Stimulated activated CD4-positive, alpha-beta T cell treated with anti-CD3 and anti-CD28 coated beads, TNF-alpha, amount 100 ng/mL, for 4 hours (primary cell): ENCODE measurements at places on chromosomes 6 and 20.

GRCh38 chr6:11467364-11467763 is 70.2 kb upstream of the TMEM170B start:
- DNase-seq: no peak

DNA sequence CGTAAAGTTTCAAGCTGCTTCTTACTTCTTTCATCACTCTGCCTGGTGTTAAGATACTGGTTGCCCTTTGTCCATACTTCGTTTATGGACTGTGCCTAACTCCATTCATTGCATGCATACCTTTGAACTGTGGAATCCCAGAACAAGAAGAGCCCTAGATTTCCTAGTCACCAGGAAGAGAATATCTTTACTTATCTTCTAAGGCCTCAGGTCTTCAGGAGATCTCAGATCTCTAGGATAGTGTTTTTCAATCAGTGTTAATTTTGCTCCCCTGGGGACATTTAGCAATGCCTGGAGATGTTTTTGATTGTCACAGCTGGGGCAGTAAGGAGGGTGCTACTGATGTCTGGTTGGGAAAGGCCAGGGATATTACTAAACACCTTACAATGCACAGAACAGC is 35.5 kb upstream of the GJA1 start:
- no peak for DNase-seq

- DNase-seq: no peak
Measured at GRCh38 chr6:85191656-85192055, 258.2 kb upstream of the NT5E start.

DNA sequence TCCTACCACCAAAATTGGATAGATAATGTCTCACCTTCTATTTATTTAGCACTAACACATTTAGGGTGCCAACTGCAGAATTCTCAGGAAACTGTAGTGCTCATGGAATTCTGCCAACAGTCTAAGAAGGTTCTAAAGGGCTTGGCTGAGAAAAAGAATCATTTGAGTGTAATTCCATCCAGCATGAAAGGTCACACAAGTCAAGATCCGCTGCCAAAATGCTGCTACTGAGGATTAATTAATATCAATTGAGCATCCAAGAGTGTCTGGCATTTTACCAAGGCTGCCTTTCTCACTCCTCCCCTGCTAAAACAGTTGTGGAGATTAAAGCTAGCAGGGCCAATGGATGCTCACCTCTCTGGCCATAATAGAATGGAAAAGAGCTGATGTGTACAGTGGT is 112.7 kb downstream of the FHL5 start:
- no peak for DNase-seq

DNA sequence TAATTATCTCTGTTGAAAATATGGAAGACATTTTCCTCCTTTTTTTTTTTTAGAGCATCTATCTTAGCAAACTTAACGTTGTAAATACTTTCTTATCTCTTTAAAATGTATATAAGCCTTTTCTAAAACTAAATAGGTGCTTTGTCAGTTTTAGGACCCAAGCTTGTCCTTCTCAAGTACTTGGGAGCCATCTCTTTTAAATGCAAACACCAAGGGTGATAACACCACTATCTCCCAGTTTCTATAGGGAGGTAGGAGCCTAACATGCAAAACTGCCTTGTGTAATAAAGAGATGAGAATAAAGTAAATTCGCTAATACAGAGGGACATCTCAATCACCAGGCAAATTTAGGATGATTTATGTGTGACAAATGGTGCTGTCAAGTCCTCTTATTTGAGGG is 157.0 kb upstream of the FAM83B start:
- DNase-seq: no peak

- no peak for DNase-seq
Measured at GRCh38 chr6:47456536-47456975, 21.0 kb upstream of the CD2AP start.

DNA sequence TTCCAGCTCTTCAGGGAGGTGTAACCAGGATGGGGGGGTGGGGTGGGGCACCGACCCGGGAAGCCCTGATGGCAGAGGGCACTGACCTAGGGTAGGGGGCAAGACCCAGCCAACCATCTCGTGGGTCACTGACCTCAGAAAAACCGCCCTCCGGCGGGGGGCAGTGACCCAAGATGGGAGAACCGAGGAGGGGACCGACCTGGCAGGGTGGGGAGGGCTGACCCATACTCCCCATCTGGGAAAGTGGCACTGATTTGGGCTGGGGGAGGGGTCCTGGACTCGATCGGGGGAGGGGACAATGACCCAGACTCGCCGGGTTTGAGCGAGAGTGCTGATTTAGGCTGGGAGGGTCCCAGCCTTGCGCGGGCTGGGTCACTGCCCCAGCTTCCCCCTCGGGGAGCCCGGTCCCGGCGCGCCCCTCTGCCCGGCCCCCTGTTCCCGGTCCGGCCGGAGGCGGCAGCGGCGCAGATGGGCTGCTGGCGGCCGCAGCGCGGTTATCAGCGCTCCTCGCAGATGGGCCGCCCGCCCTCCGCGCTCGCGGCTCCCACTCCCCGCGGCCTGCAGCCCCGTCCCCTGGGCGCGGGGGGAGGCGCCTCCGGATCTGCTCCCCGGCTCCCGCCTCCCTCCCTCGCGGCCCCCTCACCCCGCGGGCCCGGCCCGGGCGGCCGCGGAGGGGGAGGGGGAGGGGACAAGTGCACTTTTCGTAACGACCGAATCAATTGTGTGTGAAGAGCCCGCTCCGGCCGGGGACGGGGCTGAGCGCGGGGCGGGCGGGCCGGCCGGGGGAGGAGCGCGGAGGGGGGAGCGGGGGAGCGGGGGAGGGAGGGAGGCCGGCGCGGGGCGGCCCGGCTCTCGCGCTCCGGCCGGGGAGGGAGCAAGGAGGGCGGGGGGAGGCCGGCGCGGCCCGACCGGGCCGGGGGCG is 2.2 kb downstream of the NOL4L start:
- no peak for DNase-seq

GRCh38 chr6:145838305-145838704 is 23.7 kb upstream of the FBXO30 start:
- DNase-seq: no peak

GRCh38 chr20:13900496-13900895 is 89.9 kb downstream of the SEL1L2 start:
- DNase-seq: no peak

GRCh38 chr6:141492521-141493284 is 640.0 kb upstream of the GJE1 start:
- DNase-seq: no peak

DNA sequence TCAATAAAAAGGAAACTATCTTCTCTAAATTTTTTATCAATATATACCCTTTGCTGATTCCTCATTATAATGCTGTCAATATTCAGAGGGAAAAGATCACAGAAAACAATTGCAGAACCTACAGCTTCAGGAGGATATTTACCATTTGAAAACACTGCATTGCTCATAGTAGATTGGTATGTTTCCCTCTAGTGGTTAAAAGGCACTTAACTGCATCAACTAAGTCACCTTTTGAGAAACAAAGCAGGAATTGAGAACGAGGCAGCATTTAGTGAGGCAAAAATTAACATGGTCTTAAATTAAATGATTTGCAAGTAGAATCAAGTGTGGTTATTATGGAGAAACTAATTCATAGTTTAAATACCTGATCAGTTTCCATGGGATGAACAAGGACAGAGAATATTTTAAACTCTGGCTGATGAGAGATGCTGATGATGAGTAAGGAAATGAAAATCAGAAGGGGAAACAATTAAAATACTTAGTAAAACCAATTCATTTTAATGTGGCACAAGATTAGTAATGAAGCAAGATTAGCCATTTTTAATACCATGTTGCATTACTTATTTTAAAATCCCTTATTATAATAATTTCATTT is 642.1 kb downstream of the EPHA7 start:
- no peak for DNase-seq

DNA sequence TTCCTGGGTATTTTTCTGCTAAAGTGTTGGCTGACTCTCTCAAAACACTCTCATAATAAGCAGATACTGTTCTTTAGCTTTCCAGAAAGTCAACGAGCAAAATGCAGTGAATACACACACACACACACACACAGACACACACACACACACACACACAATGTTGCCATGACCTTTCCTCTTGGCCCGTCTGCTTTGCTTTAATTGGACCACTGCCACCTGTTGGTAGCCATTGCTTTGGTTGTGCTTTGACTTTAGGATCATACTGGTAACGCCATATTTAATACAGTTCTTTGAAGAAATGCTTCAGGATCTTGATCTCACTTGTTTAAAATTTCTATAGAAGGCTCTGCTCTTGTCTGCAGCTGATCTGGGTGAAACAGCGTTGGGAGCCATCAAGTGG is 4.4 kb downstream of the FIG4 start:
- DNase-seq: no peak

GRCh38 chr6:26206868-26207801 is 119.9 kb downstream of the HFE start:
- no peak for DNase-seq

- no peak for DNase-seq
Measured at GRCh38 chr6:51027283-51028065, 208.8 kb downstream of the TFAP2B start.

DNA sequence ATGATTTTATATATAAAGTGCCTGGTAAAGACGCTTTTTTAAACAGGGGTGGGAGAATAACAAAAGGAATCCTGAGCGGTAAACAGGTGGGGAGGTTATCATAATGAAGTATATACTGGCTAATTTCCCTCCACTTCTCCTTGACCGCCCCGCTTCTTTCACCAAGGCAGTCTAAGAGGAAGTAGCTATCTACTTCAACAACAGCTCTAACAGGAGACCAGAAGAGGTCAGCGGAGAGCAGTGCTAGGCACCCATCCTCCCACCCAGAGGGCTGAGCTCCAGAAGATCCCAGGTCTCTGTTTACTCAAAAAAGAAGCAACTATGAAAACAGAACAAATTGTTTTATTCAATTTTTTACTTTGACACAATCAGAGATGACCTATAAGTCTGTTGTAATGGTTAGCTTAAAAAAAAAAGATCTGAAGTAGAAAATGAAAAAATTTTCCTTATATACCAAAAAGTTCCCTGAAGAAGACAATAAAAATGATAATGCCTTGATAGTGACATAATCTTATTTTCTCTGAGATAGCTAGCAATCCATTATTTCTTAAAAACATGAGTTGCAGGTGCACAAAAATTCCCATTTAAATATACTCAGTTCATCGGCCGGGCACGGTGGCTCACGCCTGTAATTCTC is 141.1 kb downstream of the PDSS2 start:
- DNase-seq: no peak

- DNase-seq: no peak
Measured at GRCh38 chr20:25339608-25340007, 51.0 kb downstream of the ABHD12 start.

- DNase-seq: no peak
Measured at GRCh38 chr20:35129647-35130069, 17.5 kb downstream of the EDEM2 start.

DNA sequence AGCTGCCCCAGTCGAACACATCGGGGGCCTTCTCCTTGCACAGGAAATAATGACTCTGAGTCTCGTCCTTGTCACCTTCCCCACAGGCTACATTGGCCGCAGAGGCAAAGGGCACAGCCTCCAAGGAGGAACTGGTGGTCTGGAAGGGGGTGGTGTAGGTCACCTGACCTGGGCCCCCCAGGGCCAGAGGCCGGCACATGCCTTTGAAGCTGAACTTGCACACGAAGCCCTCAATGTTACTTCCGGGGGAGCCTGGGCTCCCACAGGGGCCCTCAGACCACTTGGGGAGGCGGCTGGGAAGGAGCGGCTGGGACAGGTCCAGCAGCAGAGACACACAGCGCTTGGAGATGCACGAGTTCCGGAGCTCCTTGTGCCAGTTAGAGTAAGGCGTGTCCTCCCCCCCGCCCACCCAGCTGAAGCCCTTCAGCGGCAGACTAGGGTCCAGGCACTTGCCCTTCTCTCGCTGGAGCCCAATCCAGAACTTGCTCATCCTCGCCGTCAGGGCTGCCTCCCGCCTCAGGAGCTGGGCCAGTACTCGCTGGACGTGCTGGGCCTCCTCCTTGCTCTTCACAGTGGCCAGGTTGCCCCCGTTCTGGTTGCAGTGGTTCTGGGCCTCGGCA is 578 bp downstream of the CD93 start:
- no peak for DNase-seq

DNA sequence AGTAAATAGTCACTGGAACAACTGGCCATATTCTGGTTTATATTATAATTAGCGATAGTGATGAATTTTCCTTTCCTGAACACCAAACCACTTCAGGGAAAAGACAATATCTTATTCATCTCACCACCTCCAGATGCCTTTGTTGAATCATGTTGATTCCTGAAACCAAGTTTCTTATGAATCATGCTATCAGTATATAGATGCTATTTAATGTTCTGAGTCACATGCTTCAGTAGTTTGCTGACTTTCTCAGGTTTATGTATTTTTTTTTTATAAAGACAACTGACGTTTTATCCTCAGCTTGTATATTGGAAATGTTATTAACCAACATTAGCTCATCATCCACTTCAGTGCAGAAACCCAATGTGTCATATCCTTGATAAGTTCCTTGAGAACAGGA is 710.2 kb upstream of the POU3F2 start:
- no peak for DNase-seq
